ENCODE measurements at places on chromosomes 3 and 15. TPM values are rescaled to one million over a fixed set of nuclear protein-coding genes. Genes with fewer than 3 reads are reported as not detected.

CCR9 gene
- total RNA-seq, result 0.20 TPM

TADA3 gene
- 57.5 TPM for total RNA-seq

SRP14 gene
- total RNA-seq, result 152 TPM

ZDHHC23 gene
- 2.7 TPM for total RNA-seq

CHRNA3 gene
- not detected for total RNA-seq

DNA sequence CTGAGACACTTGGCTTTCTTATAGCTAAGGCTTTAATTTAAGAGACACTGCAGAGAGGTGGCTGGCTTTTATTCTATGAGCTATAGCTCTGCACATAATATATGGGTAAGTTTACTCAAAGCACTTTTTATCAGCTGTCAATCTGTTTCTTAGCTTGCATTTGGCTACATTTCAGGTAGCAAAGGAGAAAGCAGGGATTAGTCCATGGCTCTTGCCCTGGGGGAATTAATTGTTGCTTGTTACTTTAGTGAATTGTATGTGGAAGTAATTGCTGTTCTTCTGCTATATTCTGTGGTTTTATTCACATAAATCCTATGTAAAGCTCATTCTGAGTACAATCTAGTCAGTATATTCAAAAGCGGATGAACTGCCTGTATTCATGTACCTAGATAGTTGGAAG, 14.4 kb upstream of the CCDC39 start:
- H3K27me3 ChIP-seq, result peaks cover 13% of the 10 kb centered on the region
- no peak overlapping the region for H3K27ac ChIP-seq
- no peak for DNase-seq
- H3K4me3 ChIP-seq, result no peak overlapping the region

DNA sequence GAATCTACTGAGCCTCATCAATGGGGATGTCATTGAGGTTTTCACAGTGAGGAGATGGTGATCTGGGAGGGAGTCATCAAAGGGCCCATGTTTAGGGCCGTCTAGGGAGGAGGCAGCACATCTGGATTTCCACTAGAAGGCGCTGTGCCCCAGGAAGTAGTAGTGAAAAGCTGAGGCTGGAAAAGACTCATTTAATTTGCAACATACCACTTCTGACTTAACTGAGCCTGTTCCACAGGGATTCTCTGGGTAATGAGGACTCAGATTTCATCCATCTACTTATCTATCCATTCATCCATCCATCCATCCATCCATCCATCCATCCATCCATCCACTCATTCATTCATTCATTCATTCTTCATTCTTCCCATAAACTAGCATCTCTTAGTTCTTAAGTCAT, 17.4 kb upstream of the SHF start:
- no peaks in the 10 kb centered on the region for H3K36me3 ChIP-seq
- no peak overlapping the region for H3K27ac ChIP-seq
- peaks cover 6% of the 10 kb centered on the region for H3K27me3 ChIP-seq
- peaks cover 2% of the 10 kb centered on the region for H3K4me1 ChIP-seq

DNA sequence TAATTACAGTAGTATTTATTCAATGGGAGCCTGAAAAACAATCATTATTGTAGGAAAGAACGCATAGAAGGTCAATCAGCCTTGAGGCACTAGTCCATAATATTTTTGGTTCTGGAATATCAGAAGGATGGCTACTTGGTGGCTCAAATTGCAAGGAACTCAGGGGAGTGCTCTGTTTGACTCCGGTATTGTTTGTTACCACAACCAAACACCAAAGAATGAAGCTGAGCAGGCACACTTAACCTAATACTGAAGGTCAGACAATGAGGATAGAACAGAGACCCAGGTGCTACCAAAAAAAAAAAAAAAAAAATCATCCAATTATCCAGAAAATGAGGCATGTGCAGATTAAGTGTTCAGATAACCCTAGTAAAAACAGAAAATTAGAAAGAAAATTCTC, 11.1 kb upstream of the SATB1 start:
- peaks cover 47% of the 10 kb centered on the region for H3K4me1 ChIP-seq
- no peak for DNase-seq
- peak overlapping the region; percentile 92 for H3K27ac ChIP-seq
- peaks cover 76% of the 10 kb centered on the region for H3K36me3 ChIP-seq
- H3K4me3 ChIP-seq, result peak overlapping the region; percentile 78

DNA sequence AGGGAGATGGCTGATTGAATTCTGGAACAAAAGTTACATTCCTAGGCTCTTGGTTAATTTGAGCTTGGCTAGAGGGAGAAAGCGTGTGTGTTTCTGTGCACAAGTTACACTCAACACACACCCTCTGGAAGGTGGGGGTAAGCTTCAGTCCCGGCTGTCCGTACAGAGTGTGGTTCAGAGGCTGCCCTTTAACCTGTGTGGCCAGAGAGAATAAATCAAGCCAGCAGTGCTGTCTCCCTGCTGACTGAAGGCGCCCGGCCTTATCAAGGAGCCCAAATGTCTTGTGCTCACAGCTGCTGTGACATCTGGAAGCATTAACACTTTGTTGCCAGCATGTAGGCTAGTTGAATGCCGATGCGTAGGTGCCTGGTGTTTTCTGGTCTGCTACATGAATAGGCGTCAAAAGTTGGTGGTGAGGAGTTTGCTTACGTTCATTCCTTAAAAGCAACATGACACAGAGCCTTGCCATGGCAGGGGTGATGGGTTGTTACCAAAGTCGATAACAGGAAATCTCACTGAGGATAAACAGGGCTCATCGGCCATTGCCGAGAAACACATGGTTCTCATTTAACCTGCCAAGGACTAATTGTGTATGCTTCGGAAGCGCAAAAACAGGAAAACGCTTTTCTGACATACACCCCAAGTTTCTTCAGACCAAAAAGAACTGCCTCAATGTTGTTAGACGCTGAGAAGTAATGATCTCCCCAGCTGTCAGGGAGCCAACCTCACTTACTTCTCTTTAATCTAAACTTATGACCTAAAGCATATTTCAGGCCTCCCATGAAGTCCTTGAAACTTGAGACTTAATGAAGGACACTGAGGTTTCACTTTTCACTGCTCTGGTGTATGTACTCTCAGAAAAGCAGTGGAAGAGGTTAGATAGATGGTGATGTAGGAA, 95.8 kb upstream of the CTDSPL start:
- H3K27me3 ChIP-seq, result peaks cover 11% of the 10 kb centered on the region
- no peak overlapping the region for H3K4me3 ChIP-seq
- no peaks in the 10 kb centered on the region for H3K36me3 ChIP-seq

DNA sequence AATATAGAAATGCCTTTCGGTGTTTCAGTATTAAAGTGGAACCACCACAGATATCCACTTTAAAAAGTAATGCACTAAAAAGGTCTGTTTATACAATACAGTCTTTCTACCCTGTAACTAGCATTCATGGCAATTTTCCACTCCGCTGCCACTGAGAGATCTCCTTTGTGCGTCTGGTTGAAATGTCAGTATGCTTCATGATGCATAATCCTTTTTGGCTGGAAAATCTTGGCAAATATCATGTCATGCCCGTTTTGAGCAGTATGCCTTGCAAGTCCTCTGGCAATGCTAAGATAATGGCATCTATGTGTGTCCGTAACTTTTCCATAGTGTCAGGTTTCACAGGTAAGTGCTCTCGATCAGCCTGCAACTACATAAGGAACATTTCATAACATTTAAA, 30.8 kb upstream of the ARF4 start:
- peaks cover 27% of the 10 kb centered on the region for H3K36me3 ChIP-seq
- no peaks in the 10 kb centered on the region for H3K27me3 ChIP-seq
- no peak overlapping the region for H3K27ac ChIP-seq
- no peak overlapping the region for H3K4me3 ChIP-seq
- H3K4me1 ChIP-seq, result no peaks in the 10 kb centered on the region

DNA sequence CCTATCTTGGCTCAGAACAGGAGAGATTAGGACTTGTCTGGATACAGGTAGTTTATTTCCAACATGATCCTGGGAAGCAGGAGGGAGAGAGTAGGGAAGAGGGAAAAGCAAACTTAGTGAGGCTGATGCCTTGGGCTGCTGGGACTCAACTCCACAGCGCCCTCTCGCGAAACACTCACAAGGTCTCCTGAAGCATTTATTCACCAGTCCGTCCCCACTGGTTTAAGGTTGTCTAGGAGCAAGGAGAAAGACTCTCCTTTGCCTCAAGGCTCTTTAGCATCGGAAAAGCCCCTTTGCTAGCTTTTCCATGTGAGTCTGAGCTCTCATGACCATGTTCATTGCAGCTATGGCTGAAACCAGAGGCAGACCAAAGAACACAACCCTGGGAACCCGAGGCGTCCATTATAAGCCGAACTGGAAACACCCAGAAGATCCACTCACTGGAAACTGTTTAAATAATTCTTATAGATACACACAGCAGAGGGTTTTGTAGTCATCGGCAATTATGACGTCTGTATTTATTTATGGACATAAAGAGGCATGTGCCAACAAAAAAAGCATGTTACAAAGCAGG, 244.5 kb downstream of the CD47 start:
- peaks cover 5% of the 10 kb centered on the region for H3K27me3 ChIP-seq
- no peak overlapping the region for H3K27ac ChIP-seq
- peak; percentile 67 for DNase-seq
- no peaks in the 10 kb centered on the region for H3K36me3 ChIP-seq
- H3K4me3 ChIP-seq, result no peak overlapping the region

DNA sequence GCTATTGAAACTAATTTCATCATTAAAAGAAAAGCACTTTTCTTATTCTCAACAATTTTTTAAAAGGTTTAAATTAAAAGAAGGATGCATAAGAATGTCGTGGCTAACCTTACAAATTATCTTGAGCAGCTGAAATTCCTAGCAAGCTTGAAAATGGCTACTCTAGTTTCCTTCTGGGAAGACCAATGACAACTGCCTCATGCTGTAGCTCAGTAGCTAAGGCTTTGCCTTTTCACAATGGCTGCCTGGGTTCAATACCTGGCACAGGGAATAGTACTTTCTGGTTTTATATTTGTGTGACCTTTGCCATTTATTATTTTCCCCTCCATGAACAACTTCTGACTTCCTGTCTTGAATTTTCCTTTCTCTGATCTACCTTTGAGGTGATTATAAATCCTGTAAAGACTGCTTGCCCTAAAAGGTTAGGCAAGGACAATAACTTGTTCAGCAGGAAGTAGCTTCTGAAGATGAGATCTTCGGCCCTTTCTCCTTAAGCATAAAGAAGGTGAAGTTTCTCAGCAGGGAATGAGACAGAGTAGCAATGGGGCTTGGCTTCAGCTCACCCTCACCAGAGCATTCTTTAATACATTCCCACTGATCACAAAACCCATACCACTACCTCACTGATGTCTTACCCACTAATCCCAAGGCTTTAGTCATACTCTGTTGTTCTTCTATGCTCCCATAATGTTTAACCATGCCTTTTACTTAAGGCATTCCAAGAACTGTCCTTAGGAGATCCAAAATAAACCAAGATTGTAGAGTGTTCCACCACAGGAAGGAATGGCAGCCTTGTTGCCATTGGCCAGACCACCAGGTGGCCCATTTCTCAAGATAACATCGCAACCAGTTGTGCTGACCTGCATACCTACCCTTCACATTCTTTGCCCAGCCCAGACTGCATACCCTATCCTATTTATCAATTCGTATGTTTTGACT, 276.8 kb downstream of the ULK4 start:
- DNase-seq, result no peak
- no peaks in the 10 kb centered on the region for H3K27me3 ChIP-seq
